Hypothalamus (tissue), 51 donors: ENCODE measurements at places on chromosomes 12 and 14.

- DNase-seq: no peak
Measured at GRCh38 chr14:35978561-35978960, 152.4 kb downstream of the BRMS1L start.

DNA sequence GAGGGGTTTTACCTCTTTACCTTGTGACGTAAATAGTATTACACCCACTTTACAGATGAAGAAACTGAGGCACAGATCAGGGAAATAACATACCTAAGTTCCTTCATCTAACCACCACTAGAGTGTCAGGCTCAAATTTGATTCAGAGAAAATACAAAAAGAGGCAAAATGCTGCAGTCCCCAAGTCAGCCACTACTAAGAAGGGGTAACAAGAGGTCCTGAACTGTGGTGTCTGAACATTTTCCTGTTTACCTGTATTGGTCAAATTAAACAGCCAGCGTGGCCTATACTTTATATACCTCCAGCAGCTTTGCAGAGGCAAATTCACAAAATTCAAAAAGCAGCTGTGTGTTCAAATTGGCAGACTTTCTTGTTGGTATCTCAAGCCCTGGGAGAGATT lies 92.0 kb downstream of the TBX5 start:
- DNase-seq: no peak

- no peak for DNase-seq
Measured at GRCh38 chr12:132206046-132206434, 61.8 kb downstream of the NOC4L start.

DNA sequence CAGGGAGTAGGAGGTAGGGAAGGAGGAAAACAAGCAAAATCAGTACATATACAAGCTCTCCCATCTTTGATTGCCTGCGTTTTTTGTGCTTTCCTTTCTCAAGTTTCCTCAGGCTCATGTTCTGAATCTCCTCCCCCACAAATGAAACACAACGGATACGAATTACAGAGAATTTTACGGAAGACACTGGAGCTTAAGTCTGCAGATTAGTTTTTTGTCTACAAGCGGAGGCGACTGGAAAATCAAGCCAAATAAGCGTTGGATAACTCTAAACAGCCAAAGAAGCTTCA lies 612 bp downstream of the WBP11 start:
- DNase-seq: no peak

DNA sequence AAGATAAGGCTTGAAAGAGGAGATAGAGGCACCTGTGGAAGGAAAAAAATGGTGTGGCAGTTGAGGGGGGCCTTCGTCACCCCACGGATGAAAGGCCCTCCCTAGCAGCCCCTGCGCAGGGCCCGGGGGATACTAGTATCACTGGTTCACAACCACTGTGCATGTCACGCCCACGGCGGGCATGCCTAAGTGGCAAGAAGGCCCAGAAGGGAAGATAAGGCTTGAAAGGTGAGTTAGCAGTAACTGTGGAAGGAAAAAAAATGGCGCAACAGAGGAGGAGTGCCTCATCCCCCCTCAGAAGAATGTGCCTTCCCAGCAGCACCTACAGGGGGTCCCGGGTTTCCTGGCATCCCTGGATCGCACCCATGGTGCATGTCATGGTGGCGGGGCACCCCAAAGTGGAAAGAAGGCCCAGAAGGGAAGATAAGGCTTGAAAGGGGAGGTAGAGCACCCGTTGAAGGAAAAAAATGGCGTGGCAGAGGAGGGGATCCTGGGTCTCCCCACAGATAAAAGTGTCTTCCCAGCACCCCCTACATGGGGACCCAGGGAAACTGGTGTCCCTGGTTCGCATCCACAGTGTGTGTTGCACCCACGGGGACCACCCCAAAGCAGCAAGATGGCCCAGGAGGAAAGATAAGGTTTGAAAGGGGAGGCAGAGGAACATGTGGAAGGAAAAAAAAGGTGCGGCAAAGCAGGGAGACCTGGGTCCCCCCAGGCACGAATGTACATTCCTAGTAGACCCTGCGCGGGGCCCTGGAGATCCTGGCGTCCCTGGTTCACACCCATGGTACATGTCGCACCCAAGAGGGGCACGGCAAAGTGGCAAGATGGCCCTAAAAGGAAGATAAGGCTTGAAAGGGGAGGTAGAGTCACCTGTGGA lies 279.2 kb downstream of the ALG10 start:
- DNase-seq: no peak

- no peak for DNase-seq
Measured at GRCh38 chr12:53754633-53755264, 3.0 kb upstream of the CISTR start.

GRCh38 chr12:67634303-67634761 lies 14.2 kb upstream of the DYRK2 start:
- DNase-seq: no peak

GRCh38 chr12:75684678-75685616 lies 173.5 kb upstream of the KRR1 start:
- no peak for DNase-seq

- DNase-seq: no peak
Measured at GRCh38 chr14:101000711-101001250, 97.3 kb upstream of the RTL1 start.

- no peak for DNase-seq
Measured at GRCh38 chr14:58628406-58628805, 9.4 kb upstream of the DACT1 start.

GRCh38 chr14:94027566-94028449 lies 1.7 kb downstream of the OTUB2 start:
- no peak for DNase-seq

GRCh38 chr14:77065851-77066577 lies 32.0 kb upstream of the CIPC start:
- DNase-seq: no peak

- no peak for DNase-seq
Measured at GRCh38 chr14:69045857-69046475, 66.9 kb upstream of the ACTN1 start.

- DNase-seq: no peak
Measured at GRCh38 chr12:32116897-32117296, 10.2 kb downstream of the BICD1 start.

DNA sequence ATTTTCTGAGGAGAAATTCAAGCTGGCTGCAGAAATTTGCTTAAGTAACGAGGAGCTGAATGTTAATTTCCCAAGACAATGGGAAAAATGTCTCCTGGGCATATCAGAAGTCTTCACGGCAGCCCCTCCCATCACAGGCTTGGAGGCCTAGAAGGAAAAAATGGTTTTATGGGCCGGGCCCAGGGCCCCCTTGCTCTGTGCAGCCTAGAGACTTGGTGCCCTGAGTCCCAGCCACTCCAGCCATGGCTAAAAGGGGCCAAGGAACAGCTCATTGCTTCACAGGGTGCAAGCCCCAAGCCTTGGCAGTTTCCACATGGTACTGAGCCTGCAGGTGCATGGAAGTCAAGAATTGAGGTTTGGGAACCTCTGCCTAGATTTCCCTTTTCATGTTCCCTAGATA lies 24.3 kb upstream of the HSP90AA1 start:
- no peak for DNase-seq

- DNase-seq: no peak
Measured at GRCh38 chr12:125443341-125443740, 378.1 kb downstream of the AACS start.

DNA sequence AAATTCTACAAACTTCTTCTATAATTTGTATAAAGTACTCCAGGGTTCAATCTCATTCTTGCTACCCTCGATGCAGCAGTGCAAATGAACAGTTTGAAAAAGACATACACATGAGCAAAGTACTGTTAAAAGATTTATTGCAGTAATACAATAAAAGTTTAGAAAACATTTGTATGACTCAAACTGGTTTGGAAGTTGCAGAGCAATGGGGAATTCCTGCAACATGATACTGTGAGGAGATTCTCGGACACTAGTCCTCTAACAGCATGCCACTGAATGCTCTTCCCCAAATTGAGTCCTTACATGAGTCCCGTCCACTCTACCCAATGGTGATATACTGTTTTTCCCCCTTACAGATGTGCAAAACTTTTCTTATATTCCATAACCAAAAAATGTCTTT lies 45.4 kb downstream of the ATG14 start:
- DNase-seq: no peak

GRCh38 chr12:24748326-24748725 lies 200.6 kb downstream of the BCAT1 start:
- DNase-seq: no peak
